ENCODE measurements at places on chromosomes 6 and 20.

- DNase-seq: no peak
Observed at GRCh38 chr6:157725836-157726235, 97.2 kb upstream of the SNX9 start.

DNA sequence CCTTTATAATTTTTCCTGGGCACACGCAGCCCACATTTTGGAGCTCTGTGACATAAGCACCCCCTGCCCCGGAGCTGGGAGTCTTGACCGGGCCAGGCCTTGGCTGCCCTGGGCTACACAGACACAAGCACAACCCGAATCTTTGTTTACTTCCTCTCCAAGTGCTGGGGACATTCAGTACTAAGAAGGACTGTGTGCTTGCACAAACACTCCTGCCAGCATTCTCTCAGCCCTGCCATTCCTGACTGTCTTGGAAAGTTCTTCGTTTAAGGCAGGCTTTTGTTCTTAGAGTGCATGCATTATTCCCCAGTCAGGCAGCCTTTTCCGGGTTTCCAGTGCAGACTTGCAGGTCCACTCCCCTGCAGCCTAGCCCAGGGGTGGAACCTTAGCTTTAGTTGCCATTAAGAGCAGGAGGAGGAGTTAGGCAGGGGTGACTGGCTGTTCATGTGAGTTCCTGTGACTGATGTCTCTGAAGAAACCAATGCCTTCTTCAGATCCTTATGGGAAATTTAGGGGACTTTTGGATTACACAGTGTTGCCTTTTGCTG is 28.6 kb downstream of the FOXO3 start:
- DNase-seq: no peak

DNA sequence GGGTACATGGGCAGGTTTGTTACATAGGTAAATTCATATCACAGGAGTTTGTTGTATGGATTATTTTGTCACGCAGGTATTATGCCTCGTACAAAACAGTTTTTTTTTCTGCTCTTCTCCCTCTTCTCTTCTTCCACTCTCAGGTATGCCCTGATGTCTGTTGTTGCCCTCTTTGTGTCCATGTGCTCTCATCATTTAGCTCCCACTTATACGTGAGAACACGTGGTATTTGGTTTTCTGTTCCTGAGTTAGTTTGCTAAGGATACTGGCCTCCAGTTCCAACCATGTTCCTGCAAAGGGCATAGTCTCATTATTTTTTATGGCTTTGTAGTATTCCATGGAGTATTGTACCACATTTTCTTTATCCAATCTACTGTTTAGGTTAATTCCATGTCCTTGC is 65.7 kb downstream of the UNC5CL start:
- DNase-seq: no peak

DNA sequence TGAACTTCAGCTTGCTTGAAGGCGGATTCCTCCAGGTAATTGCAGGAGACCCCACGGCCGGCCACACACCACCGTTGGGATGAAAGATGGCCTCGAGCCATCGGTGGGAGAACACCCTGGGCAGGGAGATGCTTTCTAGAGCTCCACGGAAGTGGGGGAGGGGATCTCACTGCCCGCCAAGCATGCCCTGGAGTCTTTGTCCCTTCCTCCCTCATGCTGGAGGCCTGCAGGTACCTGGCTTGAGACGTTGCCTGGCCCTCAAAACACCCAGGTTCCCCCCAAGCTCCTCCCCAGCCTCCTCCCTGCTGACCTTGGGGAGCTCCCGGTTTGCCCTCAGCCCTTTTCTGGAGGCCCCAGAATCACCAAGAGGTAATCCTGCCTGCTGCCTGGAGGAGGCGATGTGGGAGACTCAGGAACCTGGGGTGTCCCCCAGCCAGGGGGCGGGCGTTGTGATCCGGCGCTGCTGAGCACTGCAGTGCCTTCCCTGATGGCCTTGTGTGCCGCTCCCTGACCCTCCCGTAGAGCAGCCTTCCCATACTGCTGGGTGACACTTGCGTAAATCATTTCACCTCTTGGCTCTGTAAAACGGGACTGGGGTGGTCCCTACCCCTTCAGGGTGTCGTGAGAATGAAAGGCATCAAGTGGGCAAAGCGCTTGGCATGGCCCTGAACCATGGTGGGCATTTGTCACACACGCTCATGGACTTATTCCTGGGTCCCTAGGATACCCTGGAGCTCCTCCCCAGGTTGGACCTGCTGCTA is 91.4 kb downstream of the CEBPB start:
- DNase-seq: no peak

GRCh38 chr6:39389484-39389767 is 66.9 kb upstream of the KCNK16 start:
- no peak for DNase-seq

- DNase-seq: no peak
Observed at GRCh38 chr6:16154904-16155303, 26.0 kb downstream of the MYLIP start.

GRCh38 chr20:35232575-35232974 is 6.1 kb downstream of the MMP24 start:
- no peak for DNase-seq

Measured in central memory CD8-positive, alpha-beta T cell (primary cell).